ENCODE measurements at places on chromosomes 2 and 18.

GRCh38 chr2:186540941-186541340, 48.9 kb upstream of the ITGAV start:
- no peak for ATAC-seq

DNA sequence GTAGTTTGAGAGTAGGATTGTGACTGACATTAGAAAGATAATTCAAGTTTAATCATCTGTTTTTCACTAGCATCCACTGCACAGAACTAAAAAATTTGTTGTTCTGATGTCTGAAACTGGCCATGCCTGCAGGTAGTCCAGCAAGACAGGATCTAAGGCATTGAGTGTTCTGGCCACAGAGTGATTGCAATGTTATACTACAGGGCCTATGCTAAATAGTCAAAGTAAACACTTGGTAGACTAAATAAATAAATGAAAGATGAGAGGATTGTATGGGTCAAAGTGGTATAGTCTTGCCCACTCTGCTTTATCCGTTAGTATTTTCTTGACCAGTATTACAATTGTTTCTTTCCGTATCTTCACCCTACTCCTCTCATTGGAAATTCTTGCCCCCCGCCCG, 27.6 kb upstream of the FANCL start:
- no peak for ATAC-seq

- ATAC-seq = no peak
Measured at GRCh38 chr2:191942739-191943103, 95.8 kb upstream of the CAVIN2 start.

- no peak for ATAC-seq
Measured at GRCh38 chr2:215536510-215536909, 100.6 kb upstream of the FN1 start.

GRCh38 chr18:45839414-45840395, 14.2 kb downstream of the SIGLEC15 start:
- peak; percentile 55 for ATAC-seq

GRCh38 chr2:120204022-120204405, 19.2 kb downstream of the TMEM185B start:
- ATAC-seq = no peak

DNA sequence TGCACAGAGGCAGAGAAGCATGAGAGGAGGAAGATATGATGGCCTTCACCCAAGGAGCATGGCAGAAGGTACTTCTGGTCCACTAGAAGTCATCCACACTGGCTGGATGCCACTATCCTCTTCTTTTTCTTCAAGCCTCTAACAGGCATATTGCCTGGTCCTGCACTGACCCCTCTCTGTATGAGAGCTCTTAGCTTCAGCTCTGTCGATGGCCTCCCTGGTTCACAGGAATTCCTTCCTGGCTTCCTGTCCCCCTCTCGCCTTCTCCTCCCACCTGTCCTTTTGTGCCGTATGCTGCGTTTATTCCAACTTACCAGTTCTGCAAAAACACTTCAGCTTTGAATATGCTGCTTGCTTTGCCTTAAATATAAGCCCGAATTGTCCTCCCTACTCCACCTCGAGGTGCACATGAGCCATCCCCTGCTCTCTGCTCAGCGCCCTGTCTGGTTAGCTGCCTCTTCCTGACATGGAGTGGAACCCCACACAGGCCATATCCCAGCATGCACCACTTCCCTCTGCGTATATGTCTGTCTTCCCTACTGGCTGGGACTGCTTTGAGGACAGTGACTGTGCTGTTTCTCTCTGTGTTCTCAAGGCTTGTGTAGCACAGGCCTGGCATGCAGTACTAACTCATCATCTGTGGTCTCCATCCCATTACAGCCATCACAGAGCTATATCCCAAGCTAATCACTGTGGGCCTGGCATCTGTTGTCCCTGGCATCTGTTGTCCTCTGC, 474.9 kb downstream of the EIPR1 start:
- ATAC-seq = no peak

DNA sequence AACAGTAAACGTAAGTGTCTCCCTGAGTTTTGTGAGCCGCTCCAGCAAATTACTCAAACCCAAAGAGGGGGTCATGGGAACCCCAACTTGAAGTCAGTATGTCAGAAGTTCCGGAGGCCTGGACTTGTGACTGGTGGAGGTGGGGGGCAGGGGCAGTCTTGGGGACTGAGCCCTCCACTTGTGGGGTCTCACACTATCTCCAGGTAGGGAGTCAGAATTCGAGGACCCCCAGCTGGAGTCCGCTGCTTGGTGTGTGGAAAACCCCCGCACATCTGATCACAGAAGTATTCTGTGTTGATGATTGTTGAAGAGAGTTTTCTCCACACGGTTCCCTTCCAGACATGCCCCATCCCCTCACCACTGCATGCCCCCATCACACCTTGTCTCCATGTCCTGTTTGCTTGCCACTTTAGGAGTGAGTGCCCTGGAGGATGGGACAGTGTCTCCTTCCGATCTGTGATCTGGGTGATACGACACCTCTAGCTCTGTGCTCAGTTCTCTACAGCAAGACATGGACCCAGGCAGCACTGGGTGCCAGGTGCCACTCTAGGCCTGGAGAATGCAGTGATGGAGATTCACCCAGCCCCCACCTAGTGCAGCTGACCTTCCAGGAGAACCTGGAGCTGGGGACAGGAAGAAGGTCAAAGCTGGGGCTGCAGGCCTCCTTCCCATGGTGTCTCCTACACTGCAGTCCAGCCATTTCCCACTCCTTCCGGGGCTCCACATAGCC, 85.6 kb downstream of the TFCP2L1 start:
- ATAC-seq = no peak

GRCh38 chr2:240121675-240122074, 14.4 kb downstream of the COPS9 start:
- ATAC-seq = no peak

DNA sequence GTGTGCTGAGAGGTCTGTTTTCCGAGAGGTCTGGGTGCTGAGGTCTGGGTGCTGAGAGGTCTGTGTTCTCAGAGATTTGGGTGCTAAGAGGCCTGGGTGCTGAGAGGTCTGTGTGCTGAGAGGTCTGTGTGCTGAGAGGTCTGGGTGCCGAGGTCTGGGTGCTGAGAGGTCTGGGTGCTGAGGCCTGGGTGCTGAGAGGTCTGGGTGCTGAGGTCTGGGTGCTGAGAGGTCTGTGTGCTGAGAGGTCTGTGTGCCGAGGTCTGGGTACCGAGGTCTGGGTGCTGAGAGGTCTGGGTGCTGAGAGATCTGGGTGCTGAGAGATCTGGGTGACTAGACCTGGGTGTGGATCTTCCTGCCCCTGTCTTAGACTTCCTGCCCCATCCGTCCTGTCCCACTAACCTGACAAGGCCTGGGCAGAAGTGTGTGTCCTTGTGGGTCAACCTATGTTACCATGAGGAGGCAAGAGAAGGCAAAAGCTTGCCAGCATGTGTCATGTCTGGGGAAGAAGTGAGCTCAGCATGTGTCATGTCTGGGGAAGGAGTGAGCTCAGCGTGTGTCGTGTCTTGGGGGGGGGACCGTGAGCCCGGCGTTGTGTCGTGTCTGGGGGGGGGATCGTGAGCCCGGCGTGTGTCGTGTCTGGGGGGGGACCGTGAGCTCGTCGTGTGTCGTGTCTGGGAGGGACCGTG, 69.3 kb downstream of the KCNG2 start:
- ATAC-seq = peak; percentile 12

- no peak for ATAC-seq
Measured at GRCh38 chr2:219722276-219722879, 94.9 kb downstream of the SLC4A3 start.

GRCh38 chr2:45681675-45682074, 30.2 kb downstream of the PRKCE start:
- peak; percentile 85 for ATAC-seq

DNA sequence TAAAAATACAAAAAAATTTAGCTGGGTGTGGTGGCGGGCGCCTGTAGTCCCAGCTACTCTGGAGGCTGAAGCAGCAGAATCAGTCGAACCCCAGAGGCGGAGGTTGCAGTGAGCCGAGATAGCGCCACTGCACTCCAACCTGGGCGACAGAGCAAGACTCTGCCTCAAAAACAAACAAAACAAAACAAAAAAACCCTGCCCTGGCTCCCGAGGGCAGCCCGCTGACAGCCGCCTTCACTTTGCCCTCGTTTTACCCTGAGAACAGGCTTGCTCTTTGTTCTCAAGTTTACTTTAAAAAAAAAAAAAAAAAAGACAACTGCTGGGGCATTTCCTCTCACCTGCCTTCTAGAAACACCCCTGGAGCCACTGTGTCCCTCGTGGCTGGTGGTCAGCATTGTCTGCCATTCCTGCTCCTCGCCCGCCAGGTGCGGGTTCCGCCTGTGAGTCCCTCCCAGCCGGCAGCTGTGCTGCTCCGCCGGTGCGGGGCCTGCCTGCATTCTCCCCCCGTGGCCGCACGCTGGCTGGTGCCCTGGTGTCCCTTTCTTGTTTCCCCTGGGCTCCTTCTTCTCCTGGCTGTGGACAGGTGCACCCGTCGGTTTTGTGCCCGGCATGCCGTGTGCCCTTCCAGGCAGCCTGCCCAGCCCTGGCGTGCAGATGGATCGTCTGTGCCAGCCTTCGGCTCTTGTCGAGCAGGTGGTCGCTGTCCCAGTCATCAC, 105.7 kb downstream of the USP40 start:
- ATAC-seq = no peak

DNA sequence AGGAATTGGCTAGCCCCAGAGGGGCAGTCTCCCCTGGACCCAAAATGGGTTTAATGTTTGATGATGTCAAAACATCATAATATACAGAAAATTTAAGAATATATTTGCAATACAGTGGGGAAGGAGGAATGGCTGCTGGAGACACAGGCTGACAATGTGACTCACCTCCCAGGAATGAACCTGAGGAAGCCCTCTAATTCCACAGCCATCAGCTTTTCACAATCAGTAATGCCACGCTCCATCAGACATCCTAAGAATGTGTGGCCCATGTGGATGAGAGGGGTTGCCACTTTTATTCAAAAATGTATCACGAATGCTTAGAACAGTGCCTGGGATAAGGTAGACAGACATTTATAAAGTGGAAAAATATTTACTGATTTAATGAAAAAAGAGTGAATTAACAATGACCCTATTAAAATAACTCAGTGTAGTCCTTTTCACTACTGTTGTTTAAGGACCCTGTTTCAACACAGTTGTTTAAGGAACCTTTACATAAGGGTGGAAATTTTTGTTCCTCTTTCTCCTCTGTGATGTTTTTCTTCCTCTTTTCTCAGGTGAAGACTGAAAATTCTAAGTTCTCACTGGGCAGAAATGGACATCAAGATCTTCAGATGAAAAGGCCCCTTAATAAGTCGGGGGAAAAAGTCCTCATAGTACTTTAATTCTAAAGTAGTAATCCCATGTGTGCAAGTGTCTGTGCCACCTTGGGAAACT, 17.5 kb upstream of the TMEM163 start:
- no peak for ATAC-seq

GRCh38 chr2:60612033-60612432, 58.6 kb upstream of the BCL11A start:
- ATAC-seq = no peak

DNA sequence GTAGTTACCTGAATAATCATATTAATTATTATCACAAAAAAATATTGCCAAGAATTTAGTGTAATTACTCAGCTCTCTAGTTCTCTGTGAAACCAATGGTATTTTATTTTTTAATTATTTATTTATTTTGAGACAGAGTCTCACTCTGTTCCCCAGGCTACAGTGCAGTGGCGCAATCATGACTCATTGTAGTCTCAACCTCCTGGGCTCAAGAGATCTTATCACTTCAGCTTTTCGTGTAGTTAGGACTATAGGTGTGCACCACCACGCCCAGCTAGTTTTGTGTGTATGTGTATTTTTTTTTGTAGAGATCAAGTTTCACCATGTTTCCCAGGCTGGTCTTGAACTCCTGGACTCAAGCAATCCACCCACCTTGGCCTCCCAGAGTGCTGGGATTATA, 440.4 kb upstream of the CDH20 start:
- no peak for ATAC-seq

- no peak for ATAC-seq
Measured at GRCh38 chr18:69655816-69656215, 255.1 kb downstream of the DOK6 start.

GRCh38 chr2:120551522-120551921, 184.1 kb upstream of the GLI2 start:
- no peak for ATAC-seq

DNA sequence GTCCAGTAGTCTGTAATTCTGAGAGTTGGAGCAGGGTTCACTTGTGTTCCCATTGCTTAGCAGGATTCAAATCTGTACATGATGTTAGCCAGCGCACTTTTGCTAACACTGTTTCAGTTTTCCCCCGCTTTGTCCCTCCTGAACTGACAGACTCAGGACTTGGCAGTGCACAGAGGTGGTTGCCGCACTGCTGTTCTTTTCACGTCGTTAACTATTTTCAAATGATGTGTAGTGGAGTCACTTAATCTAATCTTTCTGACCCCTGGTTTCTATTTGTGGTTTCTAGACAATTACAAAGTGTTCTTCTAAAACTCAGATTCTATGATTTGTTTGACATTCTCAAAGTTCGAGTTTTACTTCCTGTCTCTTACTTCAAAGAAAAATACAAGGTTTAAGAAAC, 234.5 kb downstream of the RBM43 start:
- ATAC-seq = no peak

DNA sequence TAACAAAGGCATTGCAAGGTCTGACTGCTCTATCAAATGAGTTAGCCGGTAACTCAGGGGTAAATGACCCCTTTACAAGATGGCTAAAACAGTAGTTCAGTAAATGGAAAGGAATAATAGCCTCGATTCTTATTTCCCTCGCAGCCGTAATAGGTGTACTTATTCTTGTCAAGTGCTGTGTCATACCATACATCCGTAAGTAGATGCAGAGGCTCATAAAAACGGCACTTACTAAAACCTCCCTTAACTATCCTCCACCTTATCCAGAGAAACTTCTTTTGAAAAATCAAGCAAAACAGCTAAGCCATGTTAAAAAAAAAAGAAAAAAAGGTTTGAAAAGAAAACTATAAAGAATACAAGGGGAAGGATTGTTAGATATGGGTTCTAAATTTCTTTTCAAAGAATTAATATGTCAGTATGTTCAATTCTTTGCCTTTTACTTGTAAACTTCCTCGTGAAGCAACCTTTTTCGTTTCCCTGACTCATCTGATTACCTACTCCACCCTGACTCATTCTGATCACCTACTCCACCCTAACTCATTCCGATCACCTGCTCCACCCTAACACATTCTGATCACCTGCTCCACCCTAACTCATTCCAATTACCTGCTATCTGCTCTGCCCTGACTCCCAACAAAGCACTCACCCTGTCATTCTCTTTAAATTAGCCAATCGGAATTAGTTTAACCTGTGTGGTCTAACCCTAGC, 127.5 kb downstream of the SPAG16 start:
- ATAC-seq = no peak

DNA sequence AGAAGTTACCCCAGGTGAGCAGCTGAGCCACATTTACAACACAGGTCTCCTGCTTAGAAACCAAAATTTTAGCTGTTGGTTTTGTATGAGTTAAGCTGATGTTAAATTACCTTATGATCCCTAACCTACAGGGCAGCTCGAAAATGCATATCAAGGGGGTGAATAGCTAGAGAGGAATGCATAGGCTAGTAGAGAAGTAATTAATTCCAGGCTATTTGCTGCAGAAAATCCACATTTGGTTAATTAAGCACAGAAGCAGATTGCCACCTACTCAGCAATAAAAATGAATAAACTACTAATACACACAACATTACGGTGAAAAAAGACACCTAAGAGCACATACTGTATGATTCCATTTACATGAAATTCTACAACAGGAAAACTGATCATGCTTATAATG, 91.4 kb downstream of the OSBPL1A start:
- no peak for ATAC-seq

GRCh38 chr2:238820916-238821315, 27.0 kb upstream of the TWIST2 start:
- ATAC-seq = no peak

- no peak for ATAC-seq
Measured at GRCh38 chr18:6427286-6427685, 12.6 kb upstream of the L3MBTL4 start.
